ENCODE measurements at places on chromosomes 13 and 19.

- no peak overlapping the region for H3K4me3 ChIP-seq
- H3K4me1 ChIP-seq: peaks cover 8% of the 10 kb centered on the region
- H3K27me3 ChIP-seq: no peaks in the 10 kb centered on the region
- no peak overlapping the region for H3K27ac ChIP-seq
- no peaks in the 10 kb centered on the region for H3K36me3 ChIP-seq
Observed at GRCh38 chr19:14070268-14071050, 2.1 kb upstream of the MISP3 start.

GRCh38 chr19:5917431-5918107 lies 3.5 kb downstream of the CAPS start:
- no peak overlapping the region for H3K4me3 ChIP-seq
- no peaks in the 10 kb centered on the region for H3K4me1 ChIP-seq
- no peak overlapping the region for H3K27ac ChIP-seq
- peaks cover 80% of the 10 kb centered on the region for H3K36me3 ChIP-seq
- DNase-seq: no peak

DNA sequence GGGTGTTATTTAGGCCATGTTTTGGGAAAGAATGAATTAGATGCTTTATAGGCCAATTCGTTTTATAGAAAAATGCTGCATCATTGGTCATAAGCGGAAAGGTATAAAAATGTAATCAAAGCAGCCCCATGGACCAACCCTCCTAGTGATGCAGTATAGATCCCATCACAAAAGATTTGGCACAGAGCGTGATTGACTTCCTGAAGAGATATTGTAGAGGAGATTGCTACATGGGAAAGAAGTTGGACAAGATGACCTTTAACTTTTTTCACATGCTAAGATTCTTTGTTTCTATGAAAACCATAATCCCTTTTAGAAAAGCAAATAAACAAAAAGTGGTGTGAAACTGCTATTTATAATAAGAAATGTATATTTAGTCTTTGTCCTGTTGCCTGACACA lies 136.5 kb upstream of the FNDC3A start:
- H3K4me3 ChIP-seq: no peak overlapping the region
- H3K27ac ChIP-seq: no peak overlapping the region
- H3K36me3 ChIP-seq: no peaks in the 10 kb centered on the region
- H3K4me1 ChIP-seq: no peaks in the 10 kb centered on the region
- no peaks in the 10 kb centered on the region for H3K27me3 ChIP-seq

DNA sequence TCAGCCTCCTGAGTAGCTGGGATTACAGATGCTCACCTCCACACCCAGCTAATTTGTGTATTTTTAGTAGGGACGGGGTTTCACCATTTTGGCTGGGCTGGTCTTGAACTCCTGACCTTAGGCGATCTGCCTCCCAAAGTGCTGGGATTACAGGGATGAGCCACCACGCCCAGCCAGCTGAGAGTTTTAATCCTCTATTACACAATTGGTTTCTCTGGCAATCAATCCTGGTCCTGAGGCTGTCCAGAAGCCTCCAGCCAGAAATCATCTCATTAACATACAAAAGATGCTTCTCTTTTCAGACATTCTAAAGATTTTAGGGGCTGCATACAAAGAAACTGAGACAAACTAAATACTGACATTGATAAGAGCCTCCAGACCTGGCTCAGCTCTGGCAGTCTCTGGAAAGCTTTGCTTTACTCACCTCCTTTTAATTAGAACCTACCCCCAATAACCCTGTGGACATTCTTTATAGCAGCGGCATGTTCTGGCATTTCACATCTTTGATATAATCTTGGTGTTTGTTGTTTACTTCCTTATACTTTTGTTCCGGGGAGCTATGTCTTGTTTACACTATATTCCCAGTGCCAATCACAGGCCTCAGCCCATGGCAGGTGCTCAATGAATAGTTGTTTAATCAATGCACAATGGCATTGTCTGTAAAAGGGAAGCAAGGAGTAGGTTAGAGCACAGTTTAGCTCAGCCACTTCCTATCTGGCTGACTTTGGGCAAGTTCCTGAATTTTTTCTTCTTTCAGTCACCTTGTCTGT lies 4.1 kb upstream of the ZNF724 start:
- H3K4me1 ChIP-seq: peaks cover 4% of the 10 kb centered on the region
- DNase-seq: no peak
- no peak overlapping the region for H3K27ac ChIP-seq

- H3K27me3 ChIP-seq: no peaks in the 10 kb centered on the region
- no peaks in the 10 kb centered on the region for H3K4me1 ChIP-seq
- no peak overlapping the region for H3K27ac ChIP-seq
- no peak overlapping the region for H3K4me3 ChIP-seq
Observed at GRCh38 chr19:33812388-33813330, 16.0 kb downstream of the KCTD15 start.

DNA sequence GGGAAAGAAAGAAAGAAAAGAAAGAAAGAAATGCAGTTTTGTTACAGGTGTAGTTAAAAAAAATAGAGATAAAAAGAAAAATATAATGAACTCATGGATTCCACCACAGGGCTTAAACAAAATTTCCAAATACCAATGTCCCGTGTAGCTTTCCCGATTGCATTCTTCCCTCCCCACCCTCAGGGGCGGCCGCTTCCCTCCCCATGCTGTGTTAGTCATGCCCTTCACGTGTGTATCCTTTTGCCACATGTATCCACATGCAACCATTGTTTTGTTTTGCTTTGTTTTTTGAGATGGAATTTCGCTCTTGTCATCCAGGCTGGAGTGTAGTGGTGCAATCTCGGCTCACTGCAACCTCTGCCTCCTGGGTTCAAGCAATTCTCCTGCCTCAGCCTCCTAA lies 3.6 kb upstream of the KMT5C start:
- DNase-seq: no peak
- H3K27me3 ChIP-seq: no peaks in the 10 kb centered on the region
- no peaks in the 10 kb centered on the region for H3K36me3 ChIP-seq
- H3K27ac ChIP-seq: no peak overlapping the region
- H3K4me3 ChIP-seq: no peak overlapping the region

GRCh38 chr19:20318616-20319015 lies 151.6 kb downstream of the ZNF486 start:
- H3K4me3 ChIP-seq: no peak overlapping the region
- H3K27ac ChIP-seq: no peak overlapping the region
- H3K36me3 ChIP-seq: no peaks in the 10 kb centered on the region
- H3K4me1 ChIP-seq: no peaks in the 10 kb centered on the region
- no peak for DNase-seq
- H3K27me3 ChIP-seq: no peaks in the 10 kb centered on the region

DNA sequence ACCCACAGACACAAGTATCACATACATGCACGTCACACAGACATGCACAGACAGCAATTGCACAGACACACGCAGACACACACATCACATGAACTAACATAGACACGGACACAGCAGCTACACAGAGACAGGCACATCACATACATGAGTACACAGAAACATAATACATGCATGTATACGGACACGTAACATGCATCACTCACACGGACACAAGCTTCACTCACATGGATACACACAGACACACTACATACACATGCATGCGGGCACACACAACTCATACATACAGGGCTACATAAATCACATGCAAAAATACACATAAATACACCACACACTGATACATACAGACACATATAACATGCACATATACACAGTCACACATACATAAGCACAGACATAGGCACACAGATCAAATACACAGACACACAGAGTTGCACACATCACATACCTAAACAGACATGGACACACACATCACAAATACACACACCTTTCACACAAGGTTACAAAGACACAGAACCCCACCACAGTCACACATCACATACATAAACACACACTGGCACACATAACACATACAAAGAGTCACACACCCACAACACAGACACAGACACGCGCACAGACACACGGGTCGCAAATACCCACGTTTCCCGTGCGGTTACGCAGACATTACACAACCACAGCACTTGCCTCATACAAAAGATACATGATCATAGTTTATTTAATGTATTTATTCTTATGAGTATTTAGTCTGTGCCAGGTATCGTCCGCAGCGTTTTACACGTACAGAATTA lies 1.1 kb upstream of the LMTK3 start:
- no peak overlapping the region for H3K27ac ChIP-seq
- H3K4me1 ChIP-seq: no peaks in the 10 kb centered on the region
- H3K4me3 ChIP-seq: no peak overlapping the region
- H3K27me3 ChIP-seq: peaks cover 4% of the 10 kb centered on the region

GRCh38 chr19:8831832-8832131 lies 322 bp downstream of the ZNF558 start:
- peak overlapping the region; percentile 98 for H3K4me3 ChIP-seq
- H3K27me3 ChIP-seq: no peaks in the 10 kb centered on the region
- H3K36me3 ChIP-seq: peaks cover 22% of the 10 kb centered on the region
- no peak for DNase-seq
- H3K27ac ChIP-seq: peak overlapping the region; percentile 98

DNA sequence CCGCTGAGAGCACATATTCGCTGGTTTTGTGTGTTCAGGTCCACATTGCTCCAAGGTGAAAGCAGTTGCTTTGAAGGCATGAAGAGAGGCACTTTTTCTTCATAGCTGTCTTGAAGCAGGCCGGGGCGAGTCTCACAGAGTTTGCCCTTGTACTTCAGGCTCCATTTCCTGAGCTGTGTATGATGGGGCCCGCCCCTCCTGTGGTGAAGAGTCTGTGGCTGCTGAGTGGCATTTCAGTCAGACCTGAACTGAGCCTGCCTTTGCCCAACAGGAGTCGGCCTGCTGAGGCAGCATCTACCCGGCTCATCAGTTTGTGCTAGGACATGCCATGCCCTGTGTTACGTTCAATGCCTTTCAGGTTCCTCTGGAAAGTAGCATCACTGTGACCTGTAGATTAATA lies 44.4 kb upstream of the C1QTNF9 start:
- DNase-seq: no peak
- no peaks in the 10 kb centered on the region for H3K36me3 ChIP-seq
- H3K27me3 ChIP-seq: no peaks in the 10 kb centered on the region
- no peak overlapping the region for H3K27ac ChIP-seq
- no peak overlapping the region for H3K4me3 ChIP-seq

DNA sequence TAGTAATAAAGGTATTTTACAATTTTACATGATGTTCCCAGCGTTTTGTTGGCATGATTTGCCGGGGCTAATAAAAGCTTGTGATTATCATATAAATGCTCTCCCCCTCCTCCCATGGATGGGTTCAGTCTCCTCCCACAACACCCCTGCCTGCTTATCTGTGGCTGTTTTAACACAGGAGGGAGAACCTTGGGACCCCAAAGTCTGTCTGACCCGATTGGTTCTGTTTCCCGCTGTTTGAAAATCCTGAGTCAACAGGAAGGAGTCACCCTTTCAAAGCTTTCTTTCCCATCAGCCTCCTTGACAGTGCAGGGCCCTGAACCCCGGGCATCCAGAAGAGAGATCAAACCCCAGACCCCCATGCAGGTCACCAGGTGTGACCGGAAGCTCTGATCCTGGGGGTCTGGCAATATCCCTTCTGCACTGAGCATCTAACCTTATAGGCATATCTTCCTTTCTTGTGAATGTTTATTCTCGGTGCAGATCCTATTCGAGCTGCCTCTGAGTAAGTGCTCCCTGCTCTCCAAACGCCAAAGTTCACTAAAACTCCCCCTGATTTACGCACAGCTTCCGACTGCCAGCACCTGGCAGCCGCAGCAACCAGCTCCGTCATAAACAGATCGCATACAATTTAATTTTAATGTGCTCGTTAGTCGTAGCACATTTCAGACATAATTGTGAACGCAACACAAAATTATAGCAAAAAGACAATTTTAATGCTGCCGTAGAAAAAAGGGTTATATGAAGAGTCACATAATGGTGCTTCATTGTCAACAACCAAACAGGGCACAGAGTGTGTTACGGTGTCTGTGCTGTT lies 74.8 kb downstream of the TSHZ3 start:
- peaks cover 23% of the 10 kb centered on the region for H3K36me3 ChIP-seq
- H3K27me3 ChIP-seq: no peaks in the 10 kb centered on the region
- H3K27ac ChIP-seq: no peak overlapping the region

DNA sequence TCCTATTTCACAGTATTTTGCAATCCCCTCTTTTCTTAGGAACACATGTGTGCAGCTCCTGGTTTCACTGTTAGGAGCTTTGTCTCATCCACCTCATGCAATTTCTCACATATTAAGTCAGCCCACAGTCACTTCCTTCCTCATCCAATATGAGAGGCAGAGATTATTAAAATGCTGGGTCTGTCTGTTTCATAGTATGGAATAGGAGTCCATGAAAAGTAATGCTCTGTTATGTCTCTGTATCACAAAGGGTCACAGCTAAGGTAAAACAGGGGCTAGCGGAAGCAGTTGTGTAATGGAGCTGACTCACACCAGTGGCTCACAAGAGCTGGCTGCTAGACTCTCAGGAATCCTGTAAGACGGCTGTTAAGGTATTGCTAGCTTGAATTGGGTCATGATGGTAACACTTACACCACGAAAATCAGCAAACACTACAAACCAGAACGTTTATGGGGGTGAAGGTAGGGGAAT lies 216.5 kb downstream of the EFNB2 start:
- H3K36me3 ChIP-seq: no peaks in the 10 kb centered on the region
- no peaks in the 10 kb centered on the region for H3K4me1 ChIP-seq
- H3K4me3 ChIP-seq: no peak overlapping the region
- H3K27me3 ChIP-seq: no peaks in the 10 kb centered on the region

DNA sequence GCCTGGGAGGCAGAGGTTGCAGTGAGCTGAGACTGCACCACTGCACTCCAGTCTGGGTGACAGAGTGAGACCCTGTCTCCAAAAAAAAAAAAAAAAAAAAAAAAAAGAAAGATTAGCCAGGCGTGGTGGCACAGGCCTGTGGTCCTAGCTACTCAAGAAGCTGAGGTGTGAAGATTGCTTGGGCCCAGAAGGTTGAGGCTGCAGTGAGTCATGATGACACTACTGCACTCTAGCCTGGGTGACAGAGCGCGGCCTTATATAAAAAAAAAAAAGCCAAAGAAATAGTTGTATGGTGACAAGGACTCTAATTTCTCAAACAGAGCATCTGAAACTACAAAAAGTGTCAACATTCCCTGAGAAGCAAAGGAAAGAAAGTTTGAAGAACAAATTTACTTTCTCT lies 3.4 kb downstream of the PBX4 start:
- H3K27me3 ChIP-seq: no peaks in the 10 kb centered on the region
- peaks cover 2% of the 10 kb centered on the region for H3K4me1 ChIP-seq
- DNase-seq: no peak

GRCh38 chr13:70644052-70644451 lies 535.8 kb upstream of the KLHL1 start:
- no peaks in the 10 kb centered on the region for H3K36me3 ChIP-seq
- H3K4me3 ChIP-seq: no peak overlapping the region
- no peak overlapping the region for H3K27ac ChIP-seq

- no peak overlapping the region for H3K27ac ChIP-seq
- no peak for DNase-seq
- no peaks in the 10 kb centered on the region for H3K4me1 ChIP-seq
Observed at GRCh38 chr13:111547726-111548273, 227.4 kb downstream of the TEX29 start.

GRCh38 chr13:100872761-100873160 lies 198.2 kb upstream of the TMTC4 start:
- H3K4me1 ChIP-seq: no peaks in the 10 kb centered on the region
- no peak for DNase-seq
- no peaks in the 10 kb centered on the region for H3K36me3 ChIP-seq
- no peak overlapping the region for H3K27ac ChIP-seq
- H3K4me3 ChIP-seq: no peak overlapping the region
- no peaks in the 10 kb centered on the region for H3K27me3 ChIP-seq
